ENCODE measurements at places on chromosomes 6 and 20.

DNA sequence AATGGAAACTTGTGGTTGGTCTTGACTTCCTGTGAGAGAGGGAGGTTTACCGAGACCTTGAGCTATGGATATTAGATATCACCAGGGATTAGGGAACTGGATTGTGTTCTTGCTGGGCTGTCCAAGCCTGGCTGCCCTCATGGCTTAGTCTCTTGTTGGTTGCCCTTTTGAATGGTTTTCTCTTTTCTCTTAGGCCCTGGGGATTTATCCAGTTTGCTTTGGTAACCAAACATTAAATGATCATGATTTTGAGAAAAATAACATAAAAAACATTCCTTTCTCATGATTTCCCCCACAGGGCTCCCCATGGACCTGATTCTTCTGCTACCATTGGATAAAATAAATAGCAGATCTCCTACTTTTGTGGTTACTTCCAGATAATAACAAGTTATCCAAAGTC, 306.4 kb upstream of the RNF217 start:
- DNase-seq, result no peak

DNA sequence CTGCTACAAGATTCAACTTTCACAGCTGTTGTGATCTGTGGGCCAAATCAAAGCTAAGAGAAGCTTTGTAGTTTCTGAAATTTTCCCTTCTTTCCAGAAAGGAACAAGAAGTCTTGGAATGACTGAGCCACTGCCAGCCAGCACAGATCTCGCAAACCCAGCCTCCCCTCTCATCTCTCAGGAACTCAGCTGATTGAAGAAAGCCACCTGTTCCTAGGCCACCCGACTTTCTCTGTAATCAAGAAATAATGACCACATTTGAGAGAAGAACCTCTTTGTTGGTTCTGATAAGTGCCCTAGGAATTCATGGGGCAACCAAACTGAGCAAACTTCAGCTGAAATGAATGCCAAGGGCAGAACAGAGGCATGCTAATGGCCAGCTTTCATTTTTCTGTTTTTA, 61.7 kb downstream of the HDGFL1 start:
- DNase-seq, result no peak

DNA sequence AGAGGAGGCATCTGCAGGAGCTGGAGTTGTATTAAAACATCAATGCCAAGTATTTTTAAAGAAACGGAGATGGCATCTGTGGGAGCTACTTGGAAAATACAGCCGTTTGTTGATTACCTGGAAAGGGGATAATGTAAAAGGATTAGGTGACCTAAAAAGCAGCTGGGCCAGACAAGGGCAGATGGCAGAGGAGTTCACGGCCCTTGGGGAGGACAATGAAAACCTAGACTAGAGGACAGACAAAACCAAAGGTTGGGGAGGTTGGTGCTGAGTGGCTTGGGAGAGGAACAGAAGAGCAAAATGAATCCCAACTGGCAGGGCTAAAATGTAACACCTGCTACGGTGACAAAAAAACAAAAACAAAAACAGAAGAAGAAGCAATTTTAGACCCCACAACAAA, 260.5 kb upstream of the JARID2 start:
- DNase-seq, result no peak

DNA sequence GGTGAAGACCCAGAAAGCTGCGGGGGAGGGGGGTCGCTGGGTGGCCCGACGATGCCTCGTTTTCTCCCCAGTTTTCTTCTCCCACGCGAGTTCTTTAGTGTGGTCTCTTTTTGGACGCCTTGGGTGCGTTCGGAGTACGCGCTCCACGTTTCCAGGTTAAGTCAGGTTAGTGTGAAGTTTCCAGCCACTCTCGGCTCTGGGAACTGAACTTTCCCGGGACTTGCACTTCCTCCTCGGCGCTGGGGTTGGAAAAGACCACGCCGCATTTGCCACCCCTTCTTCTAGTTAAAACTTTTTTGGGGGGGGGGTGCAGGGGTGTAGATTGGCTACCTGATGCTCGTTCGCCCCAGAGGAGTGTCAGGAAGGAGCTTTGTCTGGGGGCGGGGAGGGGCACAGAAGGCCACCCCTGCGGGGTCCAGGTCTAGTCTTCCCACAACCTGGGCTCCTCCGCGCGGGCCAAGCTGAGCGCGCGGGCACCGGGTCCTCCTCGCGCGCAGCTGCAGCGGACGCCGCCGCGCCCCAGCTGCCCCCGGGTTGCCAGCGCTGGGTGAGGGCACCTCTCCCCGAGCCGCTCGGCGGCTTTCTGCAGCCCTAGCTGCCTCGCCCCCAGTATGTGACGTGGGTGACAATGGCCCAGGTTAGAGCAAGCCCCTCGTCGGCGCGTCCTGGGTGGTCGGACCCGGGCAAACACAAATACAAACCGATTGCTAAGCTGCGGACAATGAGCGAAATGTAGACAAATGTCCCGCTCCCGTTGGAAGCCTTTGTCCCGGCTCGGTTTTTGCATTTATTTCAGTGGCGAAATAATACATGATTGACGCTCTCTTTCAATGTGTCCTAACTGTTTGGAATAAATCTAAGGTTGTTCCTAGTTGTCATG, 1.7 kb upstream of the NKX2-2 start:
- no peak for DNase-seq

DNA sequence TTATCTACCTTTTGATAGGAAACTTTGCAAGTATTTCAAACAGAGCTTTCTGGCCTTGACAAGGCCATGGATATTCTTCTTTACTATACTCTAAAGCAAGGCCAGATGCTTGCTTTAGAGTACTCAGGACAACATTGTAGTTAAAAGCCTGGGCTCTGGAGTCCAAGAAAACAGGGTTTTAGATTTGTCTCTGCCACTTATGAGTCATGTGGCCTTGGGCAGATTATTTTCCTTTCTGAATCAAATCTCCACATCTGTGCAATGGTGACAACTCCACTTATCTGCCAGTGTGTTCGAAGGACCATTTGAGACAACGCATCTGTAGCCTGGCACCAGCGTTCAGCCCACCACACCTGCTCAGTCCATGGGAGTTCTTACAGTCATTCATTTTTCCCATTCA, 265.9 kb upstream of the RIN2 start:
- DNase-seq, result no peak

DNA sequence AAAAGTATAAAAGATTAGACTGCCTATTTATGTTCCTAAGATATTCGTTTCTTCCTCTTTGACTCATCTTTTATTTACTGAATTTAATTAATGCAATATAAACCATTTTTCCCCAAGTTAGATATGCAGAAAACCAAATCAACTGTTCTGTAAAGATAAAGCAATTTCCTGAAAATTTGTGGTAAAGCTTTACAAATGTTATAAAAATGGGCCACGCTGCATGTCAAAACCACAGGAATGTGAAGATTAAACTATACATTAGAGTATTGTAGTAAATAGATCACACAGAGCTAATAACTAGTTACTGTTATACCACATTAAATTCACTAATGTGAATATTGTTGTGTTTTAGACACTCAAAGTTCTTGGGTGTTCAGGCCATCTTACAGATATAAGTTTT, 83.4 kb downstream of the OPN5 start:
- DNase-seq, result no peak
